ENCODE measurements at places on chromosomes 6 and 20. TPM values are rescaled to one million over a fixed set of nuclear protein-coding genes. Genes with fewer than 3 reads are reported as not detected.

DNA sequence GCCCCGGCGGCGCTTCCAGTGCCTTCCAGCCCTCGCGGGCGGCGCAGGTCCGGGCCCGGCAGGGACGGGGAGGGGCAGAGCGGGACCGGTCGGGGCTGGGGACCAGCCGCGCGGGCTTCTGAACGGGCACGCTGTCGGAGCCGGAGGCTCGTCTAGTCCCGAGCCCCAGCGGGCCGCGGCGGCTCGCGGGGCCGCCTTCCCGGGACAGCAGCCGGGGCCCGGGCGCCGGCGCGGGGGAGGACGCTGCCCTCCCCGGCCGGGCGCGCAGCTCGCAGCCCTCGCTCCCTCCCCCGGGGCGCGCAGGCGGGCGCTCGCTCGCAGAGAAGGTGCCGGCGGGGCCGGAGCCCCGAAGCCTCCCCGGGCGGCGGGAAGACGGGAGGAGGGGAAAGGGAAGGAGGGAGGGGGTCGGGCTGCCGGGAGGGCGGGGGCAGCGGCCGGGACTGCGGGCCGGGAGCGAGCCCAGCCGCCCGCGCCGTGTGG is 696 bp upstream of the SIRPA start:
- no peak for DNase-seq

DNA sequence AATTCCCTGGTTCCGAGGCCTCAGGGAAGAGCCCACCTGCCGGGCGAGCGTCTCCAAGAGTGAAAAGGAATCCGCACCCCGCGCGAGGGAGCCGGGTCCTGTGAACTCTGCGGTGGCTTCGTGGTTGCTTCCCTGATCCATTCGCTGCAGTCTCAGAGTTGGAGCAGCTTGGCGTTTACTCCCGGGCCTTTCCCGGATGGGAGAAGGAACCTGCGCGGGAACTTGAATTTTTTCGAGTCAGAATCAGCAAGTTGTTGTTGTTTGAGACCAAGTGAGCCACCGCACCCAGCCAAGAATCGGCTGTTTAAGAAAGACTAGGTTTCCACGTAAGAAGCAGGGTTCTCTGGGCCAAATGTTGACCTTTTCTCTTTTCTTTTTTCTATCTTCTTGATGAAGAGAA is 12.9 kb downstream of the PRSS16 start:
- no peak for DNase-seq

GRCh38 chr20:55761797-55762196 is 243.5 kb downstream of the CBLN4 start:
- no peak for DNase-seq

GRCh38 chr6:45698046-45698445 is 317.6 kb downstream of the CLIC5 start:
- no peak for DNase-seq

IER3 gene
- total RNA-seq, result 35.0 TPM

- no peak for DNase-seq
Measured at GRCh38 chr6:103255132-103255531, 1604.6 kb downstream of the HACE1 start.

MATN4 gene
- 0.94 TPM for total RNA-seq
